ENCODE measurements at places on chromosomes 16 and 17.

- DNase-seq: no peak
Measured at GRCh38 chr17:16282522-16282921, 65.5 kb downstream of the PIGL start.

DNA sequence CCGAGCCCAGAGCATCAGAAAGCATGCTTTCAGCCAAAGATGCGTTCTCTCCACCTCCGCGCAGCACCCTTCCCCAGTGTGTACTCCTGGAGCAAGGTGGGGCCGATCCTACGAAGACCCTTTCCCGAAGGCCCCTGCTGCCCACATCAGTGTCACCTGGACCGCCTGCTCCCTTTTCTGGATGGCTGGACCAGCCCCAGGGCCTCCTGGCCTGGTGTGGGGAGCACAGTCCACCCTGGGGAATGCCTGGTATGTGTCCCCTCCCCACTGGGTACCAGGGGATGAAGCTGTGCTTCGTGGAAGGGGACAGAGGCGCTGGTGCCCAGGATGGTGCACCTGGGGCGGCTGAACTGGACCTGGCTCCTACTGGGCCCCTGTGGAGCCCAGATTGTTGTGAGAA lies 173.8 kb downstream of the SEC14L1 start:
- DNase-seq: no peak

- peak; percentile 72 for DNase-seq
Measured at GRCh38 chr16:29700253-29700987, 21.4 kb downstream of the QPRT start.

- no peak for DNase-seq
Measured at GRCh38 chr17:29686993-29687590, 64.4 kb upstream of the CORO6 start.

- no peak for DNase-seq
Measured at GRCh38 chr17:79006794-79007503, 2.6 kb downstream of the CANT1 start.

GRCh38 chr16:7688811-7689210 lies 356.2 kb downstream of the RBFOX1 start:
- DNase-seq: no peak

DNA sequence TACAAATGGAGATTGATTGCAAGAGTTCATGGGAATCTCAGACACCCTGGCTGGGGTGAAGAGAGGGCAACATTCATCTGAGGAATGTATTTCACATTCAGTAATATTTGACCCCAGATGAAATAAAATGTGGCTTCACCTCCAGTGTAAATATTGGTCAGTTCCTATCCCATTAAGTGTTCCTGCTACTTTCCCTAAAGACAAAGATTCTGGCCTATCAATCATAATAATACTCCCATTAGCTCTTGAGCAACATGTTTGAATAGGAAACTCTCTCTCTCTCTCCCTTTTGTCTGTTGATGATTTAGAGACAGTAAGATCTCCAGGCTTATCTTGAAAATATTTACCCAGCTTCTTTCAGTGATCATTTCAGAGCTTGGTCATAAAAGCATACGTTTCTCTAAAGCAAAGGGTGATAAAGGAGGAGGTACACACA lies 70.1 kb downstream of the KCNJ2 start:
- no peak for DNase-seq

DNA sequence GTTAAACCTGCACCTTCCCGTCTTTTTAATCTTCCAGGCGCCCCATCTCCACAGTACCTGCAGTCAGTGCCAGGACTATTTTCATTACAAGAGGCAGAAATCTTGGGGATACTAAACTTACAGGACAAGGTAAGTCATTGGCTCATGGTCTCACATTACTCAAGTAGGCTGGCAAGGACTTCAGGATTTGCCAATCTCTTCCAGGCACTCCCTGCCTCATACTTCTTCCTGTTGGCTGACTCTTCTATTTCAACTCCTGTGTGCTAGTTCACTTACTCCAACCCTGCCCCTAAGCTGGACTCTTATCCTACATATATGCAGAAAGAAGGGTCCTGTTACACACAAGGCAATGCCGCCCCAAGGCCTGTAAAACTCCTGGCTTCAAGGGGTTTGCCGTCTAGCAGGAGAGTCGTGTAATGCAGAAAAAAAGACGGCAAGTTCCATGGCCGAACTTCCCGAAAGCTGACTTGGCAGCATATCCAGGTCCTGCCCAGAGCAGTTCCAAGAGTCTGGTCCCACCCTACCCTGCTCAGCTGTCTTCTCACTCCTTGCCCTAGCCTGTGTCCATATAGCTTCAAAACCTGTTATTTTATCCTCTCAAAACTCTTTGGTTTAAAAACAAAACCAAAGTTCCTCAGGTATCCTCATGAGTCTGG lies 14.8 kb downstream of the ERN1 start:
- peak; percentile 42 for DNase-seq

DNA sequence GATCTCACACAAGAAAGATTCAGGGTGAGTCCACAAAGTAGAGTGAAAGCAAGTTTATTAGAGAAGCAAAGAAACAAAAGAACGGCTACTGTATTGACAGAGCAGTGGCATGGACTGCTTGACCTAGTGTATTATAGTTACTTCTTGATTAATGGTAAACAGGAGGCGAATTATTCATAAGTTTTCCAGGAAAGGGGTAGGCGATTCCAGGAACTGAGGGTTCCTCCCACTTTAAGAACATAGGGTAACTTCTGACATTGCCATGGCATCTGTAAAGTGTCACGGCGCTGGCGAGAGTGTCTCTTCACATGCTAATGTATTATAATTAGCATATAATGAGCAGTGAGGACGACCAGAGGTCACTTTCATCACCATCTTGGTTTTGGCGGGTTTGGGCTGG lies 93.2 kb downstream of the CACNG3 start:
- DNase-seq: no peak

DNA sequence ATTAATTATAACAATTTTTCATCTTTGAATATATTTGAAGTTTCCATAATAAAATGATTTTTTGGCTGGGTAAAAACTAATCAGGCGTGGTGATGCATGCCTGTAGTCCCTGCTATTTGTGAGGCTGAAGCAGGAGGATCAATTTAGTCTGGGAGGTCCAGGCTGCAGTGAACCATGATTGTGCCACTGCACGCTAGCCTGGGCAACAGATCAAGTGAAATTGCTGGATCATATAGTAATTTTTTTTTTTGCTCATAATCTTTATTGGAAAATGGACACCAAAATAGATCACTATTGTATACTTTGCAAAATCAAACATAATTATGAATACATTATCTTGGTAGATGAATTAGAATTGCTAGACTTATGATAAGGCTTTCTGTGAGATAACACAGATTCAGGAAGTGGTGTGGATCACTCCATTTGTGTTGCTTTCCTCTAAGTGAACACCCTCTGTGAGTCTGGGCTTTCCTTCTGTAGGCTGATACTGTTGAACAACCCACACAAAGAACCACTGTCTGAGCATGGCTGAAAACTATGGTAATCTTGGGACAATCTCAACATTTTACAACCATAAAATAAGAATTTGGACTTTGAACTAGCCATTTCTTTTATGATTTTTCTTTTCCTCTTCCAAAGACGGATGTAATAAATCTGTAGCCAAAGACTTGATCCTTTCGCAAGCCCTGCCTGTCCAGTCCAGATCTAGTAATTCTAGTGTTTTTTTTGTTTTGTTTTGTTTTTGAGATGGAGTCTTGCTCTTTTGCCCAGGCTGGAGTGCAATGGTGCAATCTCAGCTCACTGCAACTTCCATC lies 5.6 kb upstream of the ST3GAL2 start:
- no peak for DNase-seq

- no peak for DNase-seq
Measured at GRCh38 chr16:83888672-83889044, 10.3 kb upstream of the MLYCD start.

DNA sequence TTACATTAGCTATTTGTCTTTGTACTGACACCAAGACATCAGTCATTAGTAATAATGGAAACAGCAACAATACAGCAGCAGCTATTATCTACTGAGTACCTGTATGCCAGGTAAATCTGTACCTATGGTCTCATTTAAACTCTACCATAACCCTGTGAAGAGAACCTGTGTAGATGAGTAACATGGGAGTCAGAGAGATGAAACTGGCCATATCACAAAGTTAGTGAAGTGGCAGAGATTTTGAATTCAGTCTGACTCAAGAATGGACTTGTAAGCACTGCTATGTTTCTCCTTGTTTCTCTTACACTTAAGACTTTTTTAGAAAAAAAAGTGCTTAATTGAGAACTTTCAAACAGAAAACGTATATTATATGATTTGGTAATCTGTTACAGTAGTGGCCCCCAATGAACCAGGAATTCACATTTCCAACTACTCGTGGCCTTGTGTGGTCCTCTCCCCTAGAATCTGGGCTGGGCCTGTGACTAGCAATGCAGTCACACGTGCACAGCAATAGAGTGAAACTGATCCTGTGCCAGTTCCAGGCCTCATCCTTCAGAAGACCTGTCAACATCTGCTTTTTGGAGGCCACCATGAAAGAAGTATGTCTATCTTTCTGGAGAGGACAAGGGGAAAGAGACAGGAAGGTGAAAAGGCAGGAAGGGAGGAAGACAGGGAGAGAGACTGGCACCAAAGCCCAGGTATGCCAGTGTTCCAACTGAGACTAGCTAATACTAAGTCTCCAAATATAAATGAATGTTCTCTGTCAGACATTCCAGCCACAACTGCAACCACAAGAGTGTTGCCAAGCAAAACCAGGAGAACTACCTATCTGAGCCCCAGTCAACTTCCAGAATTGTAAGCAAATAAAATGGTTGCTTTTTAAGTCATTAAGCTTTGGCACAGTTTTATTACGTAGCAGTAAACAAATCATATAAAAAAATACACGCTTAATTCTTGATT lies 12.0 kb downstream of the CRLF3 start:
- no peak for DNase-seq

DNA sequence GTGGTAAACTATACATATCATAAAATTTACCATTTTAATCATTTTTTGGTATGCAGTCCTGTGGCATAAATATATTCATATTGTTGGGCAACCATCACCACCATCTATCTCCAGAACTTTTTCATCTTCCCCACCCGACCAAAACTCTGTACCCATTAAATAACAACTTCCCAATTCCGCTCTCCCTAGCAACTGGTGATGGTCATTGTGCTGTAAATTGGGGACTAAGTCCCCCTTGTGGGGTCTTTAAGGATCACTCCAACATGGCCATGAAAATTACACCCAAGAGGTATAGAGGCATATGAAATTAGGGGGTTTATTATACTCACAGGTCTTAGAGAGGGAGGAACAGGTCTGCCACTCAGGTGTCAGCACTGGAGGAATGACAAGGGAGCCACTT lies 57.4 kb upstream of the NKD1 start:
- DNase-seq: no peak

DNA sequence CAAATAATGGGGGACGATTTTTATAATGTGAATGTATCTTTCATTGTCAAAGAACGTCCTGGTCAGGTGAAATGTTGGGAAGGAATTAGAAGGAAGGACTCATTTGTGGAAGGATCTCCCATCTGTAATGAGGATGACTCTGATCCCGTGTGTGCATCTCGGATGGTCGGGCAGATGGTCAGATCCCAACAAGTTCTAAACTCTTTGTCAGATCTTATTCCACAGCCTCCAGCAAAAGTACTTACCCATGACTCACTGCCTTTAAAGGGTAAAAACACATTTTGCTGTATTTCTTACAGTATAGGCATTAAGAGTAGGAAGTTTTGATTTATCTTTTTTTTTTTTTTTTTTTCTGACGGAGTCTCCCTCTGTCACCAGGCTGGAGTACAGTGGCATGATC lies 539 bp upstream of the KRTAP4-8 start:
- no peak for DNase-seq

DNA sequence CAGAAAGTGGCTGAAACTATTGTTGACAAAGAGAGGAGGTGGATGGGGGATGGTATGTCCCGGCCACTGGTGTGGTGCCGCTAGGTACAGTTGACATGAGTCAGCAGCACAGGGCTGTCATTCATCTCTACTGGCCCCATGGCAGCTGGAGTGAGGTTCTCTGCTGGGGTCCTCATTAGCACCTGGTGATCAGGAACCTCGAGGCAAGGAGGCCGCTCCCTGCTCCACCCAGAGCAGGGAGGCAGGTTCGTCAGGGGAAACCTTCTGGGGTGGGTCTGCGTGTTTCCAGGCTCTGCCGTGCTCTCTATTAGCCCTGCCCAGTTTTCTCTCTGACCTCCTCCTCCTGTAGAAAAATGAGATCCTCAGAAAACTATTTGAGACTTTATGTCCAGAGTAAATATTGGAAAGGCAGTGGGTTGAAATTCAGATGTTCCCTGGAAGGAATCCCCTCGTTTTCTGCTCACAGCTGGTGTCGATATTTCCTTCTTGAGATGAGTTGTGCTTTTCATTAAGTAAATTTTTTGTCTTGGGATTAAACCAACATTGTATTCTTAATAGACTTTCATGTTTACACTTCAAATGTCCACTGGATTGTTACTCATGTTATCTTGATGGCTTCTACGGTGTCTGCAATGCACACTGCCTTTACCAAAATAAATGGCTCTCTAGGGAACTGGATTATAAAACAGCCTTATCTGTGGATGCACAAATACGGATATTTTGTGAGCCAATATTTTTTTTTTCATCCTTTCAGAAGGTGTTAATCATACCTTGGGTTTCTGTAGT lies 7.1 kb downstream of the NTN1 start:
- DNase-seq: no peak

DNA sequence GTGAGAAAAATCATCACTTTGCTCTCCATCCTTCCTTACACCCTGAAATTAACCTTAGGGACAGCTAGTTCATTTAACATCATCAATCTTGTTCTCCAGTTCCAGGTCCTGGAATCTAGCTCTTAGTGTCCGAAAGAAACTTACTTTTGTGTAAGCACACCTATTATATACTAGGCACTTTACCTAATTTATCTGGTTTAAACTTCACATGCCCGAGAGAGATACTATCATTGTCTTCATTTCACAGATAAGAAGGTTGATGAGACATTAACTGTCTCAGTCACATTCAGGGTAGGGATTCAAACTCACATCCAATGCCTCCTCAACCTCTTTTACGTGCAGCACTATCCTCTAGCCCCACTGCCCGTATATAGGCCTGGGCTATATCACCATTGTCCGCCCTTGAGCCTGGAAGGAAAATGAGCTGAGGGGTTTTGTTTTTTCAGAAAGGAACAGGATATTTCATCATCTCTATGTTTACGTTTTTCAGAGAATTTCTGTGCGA lies 501 bp upstream of the AP2B1 start:
- no peak for DNase-seq

DNA sequence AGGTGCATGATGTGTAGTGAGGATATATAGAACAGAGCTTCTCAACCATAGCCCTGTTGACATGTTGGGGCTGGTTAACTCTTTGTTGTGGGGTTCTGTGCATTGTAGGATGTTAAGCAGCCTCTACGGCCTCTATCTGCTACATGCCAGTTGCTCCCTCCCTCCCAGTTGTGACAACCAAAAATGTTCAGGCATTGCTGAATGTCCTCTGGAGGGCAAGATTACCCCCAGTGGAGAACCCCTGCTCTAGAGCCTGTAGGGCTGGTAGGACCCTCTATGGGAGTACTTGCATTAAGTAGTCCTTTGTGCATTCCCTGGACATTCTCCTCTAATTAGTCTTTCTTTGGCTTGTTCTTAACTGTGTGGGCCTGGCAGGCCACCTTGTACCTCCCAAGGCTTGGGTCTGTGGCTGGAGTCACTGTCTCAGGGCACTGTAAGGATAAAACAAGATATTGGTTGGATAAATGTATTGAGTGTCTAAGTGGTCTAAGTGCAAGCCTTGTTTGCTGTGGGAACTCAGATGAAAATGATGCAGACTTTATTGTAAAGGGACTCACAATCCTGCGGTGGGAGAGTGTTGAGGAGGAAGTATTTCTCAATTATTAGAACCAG lies 19.8 kb upstream of the MYO1D start:
- no peak for DNase-seq

GRCh38 chr17:79840989-79841286 lies 1.7 kb upstream of the CBX4 start:
- DNase-seq: no peak
